HL-60 (cell line): ENCODE measurements at places on chromosomes 6 and 20.

GRCh38 chr20:25382704-25383370, 7.8 kb downstream of the ABHD12 start:
- DNase-seq = no peak

DNA sequence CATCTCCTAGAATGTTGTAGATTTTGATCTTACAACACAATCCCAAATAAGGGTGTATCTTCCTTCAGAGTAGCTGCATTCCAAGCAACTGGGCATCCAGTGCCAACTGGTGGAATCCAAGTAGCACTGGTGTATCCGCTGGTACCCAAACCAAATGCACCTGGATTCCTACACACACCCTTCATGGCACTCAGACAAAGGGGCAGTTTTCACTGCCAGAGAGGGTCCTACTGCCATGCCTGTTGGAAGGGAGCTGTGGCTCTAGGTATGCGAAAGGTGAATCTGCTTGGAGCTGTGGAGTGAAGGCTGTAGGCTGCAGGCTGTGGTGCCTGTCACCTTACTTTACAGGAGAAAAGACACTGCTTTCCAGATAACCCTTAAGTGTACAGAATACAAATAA, 17.0 kb upstream of the CLDN20 start:
- DNase-seq = no peak

GRCh38 chr20:57546956-57547649, 13.8 kb upstream of the PCK1 start:
- DNase-seq = no peak

GRCh38 chr6:136079701-136080565, 170.2 kb downstream of the MTFR2 start:
- no peak for DNase-seq

DNA sequence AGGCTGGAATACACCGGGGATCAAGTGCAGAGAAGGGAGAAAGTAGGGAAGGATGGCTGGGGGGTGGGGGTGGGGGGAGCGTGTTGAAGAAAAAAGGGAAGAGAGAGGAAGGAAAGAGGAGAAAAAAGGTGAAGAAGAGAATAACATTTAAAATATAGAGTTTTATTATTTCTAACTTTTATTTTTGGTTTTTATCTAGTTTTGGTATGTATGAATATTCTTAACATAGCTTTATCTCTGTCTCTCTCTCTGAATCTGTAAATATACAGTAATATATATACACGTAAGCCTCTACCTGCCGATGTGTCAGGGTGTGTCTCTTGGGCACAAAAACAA, 30.0 kb downstream of the HLA-F start:
- DNase-seq = no peak

- no peak for DNase-seq
These were observed 124.3 kb upstream of the MLIP start for GRCh38 chr6:53986721-53987521.

DNA sequence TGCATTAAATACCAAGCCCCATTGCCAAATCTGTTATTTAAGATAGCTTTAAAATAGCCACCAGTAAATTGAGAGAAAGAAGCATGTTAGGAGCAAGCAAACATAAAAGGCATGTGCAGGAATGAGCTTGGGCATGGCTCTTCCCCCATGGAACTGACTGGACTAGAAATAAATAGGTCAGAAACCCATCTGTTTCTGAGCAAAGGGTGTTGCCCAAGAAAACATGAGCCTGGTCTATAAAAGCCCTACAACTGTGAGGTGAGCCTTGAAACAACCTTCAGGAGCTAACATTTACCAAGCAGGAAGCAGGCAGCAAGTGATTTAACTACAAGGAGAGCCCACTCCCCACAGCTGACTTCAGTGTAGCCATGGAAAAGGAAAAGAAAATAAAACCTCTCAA, 126.3 kb downstream of the C6orf118 start:
- no peak for DNase-seq

GRCh38 chr20:4483486-4483885, 238.2 kb upstream of the PRND start:
- no peak for DNase-seq

- no peak for DNase-seq
These were observed 8.3 kb upstream of the AVP start for GRCh38 chr20:3092611-3093379.

- DNase-seq = no peak
These were observed 28.2 kb upstream of the RAB23 start for GRCh38 chr6:57250348-57250747.

DNA sequence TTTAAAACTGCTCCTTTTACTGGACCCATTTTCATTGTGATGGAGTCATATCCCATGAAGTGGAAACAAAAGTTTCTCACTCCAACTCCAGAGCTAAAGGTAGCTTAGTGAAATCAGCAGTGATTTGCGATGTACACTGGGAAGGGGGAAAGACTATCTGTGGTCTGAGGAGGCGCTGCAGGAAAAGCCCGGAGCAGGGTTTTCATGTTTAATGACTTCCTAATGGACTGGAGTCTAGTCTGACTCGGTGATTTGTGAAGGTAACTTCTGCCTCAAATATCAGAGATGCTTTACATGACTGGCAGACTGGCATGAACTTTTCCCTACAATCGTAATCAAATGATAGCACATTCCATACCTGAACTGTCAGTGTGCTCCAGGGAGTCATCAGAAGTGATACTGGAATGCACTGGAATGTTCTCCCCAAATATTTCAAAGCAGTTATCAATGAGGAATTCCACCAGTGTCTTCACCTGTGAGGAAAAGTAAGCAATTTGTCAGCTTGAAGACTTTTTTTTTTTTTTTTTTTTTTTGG, 7.0 kb downstream of the TAGAP start:
- DNase-seq = no peak

GRCh38 chr20:43662943-43663655, 3.8 kb upstream of the MYBL2 start:
- DNase-seq = no peak

DNA sequence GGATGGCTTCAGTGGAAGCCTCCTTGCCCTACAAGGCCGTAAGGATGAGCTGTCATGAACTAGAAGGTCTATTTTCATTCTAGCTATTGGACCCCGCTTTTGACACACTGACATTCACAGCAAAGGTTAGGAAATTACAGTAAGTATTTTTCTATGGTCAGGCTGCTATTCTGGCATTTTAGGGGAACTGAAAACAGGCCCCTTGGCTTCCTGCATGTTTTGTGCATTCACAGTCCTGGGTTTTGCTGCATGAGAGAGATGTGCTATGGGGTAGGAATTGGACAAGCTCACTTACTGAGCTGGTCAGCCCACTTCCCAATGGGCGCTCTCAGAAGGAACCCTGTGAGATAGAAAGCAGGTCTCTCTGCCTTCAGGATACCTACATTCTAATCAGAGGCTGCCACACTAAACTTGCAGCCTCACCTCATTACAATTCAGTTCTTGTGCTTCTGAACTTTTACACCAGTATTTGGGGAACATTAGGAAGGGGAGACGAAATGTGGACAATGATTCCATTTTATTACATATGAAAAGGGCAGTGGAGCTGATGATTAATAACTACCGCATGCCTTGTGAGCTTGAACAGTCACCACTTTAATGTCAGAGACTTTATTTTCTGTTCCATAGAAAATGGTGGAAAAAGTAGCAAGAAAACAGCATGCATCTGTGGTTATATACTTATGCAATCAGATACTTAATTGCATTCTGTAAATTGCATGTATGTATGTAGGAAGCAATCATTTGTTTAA, 86.6 kb upstream of the TAB2 start:
- no peak for DNase-seq

- no peak for DNase-seq
These were observed 30.7 kb downstream of the MGME1 start for GRCh38 chr20:17999566-17999965.

DNA sequence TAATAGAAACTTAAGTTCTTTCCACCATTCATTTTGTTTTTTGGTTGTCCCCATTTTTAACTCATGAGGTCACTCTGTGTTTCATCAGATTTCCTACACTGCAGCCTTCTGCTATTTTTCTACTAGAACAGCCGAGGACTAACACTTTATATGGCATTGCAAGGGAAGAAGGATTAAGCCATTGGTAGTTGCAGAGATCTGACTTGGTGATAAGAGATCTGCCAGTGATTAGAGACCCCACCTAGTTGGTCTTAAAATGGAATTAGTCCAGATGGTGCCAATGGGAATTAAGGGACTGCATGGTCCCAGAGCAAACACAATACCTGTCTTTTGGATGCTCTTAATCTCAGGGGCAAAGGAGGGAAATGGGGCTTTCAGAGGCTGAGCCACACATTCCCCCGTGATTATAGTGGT, 125.5 kb upstream of the TMEM170B start:
- no peak for DNase-seq

GRCh38 chr20:21944227-21944626, 238.8 kb downstream of the PAX1 start:
- no peak for DNase-seq

GRCh38 chr6:72741083-72741482, 119.2 kb downstream of the KCNQ5 start:
- DNase-seq = no peak

DNA sequence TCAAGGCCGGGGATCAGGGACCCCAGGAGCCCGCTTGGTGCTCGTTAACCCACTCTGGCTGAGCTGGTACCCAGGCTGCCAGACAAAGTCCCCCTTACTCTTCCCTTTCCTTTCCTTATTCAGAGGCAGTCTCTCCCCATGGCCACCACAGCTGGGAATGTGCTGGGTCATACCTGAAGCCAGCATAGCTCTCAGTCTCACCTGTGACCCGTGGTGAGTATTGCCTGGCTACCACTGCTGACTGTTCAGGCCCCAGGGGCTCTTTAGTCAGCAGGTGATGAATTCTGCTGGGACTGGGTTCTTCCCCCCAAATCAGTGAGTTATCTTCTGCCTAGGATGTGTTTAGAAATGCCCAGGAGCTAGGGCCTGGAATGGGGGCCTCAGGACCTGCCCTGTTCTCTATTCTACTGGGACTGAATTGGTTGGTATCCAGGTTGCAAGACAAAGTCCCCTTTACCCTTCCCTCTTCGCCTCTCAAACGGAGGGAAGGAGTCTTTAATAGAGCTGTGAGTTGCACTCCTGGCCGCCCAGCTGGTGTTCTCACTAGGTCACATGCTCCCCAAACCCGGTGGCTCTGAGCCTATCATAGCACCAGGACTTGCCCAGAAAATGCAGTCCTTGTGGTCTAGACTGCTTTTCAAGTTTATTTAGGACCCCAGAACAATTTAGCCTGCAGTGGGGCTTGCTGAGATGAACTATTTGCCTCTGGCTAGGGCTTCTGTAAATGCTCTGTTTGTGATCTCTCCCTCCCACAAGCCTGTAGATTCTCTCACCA, 64.6 kb downstream of the MYO6 start:
- no peak for DNase-seq

GRCh38 chr6:42135722-42136121, 6.7 kb downstream of the C6orf132 start:
- no peak for DNase-seq

- DNase-seq = no peak
These were observed 39.2 kb downstream of the CYP24A1 start for GRCh38 chr20:54134445-54135220.

DNA sequence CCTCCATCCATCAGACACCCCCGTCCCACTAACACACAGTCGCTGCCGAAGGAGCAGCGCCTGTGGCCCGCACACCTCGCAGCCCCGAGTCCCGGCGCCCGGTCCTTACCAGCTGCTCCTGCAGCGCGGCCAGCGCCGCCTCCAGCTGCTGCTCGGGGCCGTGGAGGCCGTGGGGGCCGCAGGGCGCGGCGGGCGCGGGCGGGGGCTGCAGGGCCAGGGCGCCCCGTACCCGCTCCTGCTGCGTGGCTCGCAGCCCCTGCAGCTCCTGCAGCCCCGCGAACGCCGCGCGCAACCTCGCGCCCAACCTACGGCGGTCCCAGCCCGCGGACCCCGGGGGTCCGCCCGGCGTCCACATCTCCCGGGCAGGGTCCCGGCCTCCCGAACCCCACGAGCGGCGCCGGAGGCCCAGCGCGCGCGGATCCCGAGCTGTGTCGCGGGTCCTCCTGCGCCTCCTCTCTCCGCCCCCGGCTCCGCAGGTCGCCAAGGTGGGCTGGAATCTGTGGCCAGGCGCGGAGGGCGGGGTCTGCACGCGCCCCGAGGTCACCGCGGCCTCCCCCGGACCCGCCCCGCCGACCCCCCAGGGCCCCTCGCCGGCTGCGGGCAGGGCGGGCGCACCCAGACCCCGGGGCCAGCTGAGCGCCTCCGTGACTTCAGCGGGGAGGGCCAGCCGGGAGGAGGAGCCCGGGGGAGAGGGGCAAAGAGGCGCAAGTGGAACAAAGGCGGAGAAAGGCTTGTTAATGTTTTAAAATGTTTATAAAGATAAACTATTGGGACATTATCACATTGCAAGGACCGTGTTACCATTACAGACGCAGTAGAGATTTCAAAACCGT, at the start of gene DACT2:
DACT2 (minus strand) TSS at position 499 of the 833 bp plus-strand sequence; CDS start at position 355, 144 bp downstream.
- no peak for DNase-seq

GRCh38 chr6:146946559-146946958, 257.7 kb upstream of the STXBP5 start:
- DNase-seq = no peak

DNA sequence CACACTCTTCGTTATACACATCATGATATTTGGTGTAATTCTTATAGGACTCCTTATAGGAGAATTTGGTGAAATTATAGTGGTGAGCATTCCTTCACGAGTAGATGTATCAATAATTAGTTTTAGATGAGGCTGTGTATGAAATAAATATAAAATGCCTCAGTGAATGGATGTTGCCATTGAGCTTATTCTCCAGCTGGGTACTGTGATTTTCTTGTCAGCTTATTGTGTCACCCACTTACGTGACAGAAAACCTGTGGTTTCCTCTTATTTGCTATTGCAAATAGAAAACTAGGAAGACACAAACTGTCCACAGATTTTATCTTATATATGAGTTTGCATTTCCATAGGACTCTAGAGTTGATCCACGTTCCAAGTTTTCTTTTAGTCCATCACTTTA, 439.9 kb upstream of the RNF217 start:
- DNase-seq = no peak

- no peak for DNase-seq
These were observed 111.1 kb downstream of the TOX2 start for GRCh38 chr20:44025756-44026155.

DNA sequence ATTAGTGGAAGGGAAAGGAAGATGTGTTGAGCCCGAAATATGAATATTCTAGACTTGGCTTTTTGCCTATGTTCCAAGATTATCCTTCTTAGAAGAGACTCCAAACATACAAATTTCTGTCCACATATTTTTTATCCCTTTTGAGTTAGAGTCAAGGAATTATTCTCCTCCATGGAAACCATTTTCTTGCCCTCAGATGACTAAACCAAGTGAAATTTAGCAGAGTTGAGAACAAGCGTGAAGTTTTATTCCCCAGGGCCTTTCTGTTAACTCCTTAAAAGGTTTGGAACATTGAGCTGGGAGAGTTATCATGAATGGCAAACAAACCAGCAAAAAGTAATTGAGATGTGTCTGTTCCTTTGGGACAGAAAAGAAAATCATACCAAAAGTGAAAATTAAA, 286.1 kb upstream of the PLCB4 start:
- DNase-seq = no peak
